ENCODE measurements at places on chromosomes 11 and 22.
A peak's percentile ranks its signal among the peaks of the same experiment; 100 is the strongest.

- peak; percentile 48 for DNase-seq
Observed at GRCh38 chr22:22593964-22594656, 35.0 kb upstream of the PRAME start.

- no peak for DNase-seq
Observed at GRCh38 chr11:128467610-128468041, 119.7 kb downstream of the ETS1 start.

GRCh38 chr22:39917776-39918495 is 17.1 kb downstream of the GRAP2 start:
- DNase-seq, result no peak

DNA sequence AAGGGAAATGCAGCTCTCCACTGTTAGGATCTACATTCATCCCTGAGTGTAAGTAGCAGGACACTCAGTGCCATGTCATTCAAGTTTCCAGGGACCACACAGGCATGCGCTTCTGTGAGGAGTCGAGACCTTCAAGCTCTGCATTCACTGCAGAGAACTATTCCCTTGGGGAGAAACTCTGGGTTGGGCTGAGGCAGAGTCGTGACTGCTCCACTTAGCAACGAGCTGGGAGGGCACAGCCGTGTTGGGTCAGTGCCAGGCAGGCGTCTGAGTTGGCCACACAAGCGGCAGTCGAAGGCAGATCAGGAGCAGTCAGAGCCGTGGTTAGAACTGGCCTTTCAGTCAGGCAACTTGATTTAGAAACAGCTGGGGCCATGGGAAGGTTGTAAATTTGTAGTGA is 14.7 kb downstream of the MPEG1 start:
- DNase-seq, result no peak

- DNase-seq, result no peak
Observed at GRCh38 chr11:47130543-47130942, 46.1 kb downstream of the ARFGAP2 start.
